ENCODE measurements at places on chromosomes 2 and 18. TPM values are rescaled to one million over a fixed set of nuclear protein-coding genes. Genes with fewer than 3 reads are reported as not detected.

DNA sequence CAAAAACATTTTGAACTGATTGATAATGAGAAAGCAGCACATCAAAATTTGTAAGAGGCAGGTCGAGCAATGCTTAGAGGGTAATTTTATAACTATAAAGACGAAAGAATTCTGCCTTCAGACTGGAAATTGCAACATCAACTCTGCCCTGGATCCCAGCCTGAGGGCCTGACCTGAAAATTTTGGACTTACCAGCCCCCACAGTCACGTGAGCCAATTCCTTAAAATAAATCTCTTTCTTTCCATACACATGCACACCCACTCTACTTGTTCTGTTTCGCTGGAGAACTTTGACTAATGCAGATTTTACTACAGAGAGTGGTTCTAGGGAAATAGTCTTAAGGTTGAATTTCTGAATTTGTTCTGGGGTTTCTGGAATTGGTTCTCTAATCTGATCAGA lies 14.6 kb upstream of the ACOXL start:
- no peak for DNase-seq

- DNase-seq, result no peak
Measured at GRCh38 chr2:158533009-158533408, 76.3 kb downstream of the PKP4 start.

- no peak for DNase-seq
Measured at GRCh38 chr2:72727356-72727755, 98.5 kb downstream of the EXOC6B start.

DNA sequence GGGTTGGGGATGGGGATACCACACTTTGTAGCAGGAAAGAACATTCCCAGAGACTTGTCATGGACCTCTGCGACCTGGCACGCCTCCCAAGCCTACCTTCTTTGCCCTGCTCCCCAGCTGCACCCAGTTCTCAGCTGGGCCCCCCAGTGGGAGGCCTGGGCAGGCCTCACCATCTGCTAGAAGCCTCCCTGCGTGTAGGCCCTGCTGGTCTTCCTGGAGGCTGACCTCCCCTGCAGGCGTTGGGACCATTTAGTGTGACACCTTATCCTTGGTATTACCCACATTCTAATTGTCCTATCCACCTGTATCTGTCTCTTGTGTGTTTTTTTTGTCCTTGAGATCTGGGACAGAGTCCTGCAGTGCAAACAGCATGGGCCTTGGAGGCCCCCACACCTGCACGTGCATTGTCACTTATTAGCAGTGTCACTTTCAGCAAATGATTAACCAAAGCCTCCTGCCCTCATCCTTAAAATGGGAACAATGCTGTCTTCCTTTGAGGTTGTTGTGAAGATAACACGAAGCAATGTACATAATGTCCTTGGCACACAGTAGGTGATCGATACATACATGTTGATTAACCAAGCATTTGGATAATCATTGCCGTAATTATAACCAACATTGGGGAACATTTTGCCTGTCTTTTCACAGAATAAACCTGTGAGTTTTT lies 77.2 kb downstream of the LIPG start:
- no peak for DNase-seq

Gene DTYMK
- 12.7 TPM for total RNA-seq

Gene UBE2F
- 25.9 TPM for total RNA-seq

All from urinary bladder (tissue), 4 donors.